ENCODE measurements at places on chromosomes 13 and 19. TPM values are rescaled to one million over a fixed set of nuclear protein-coding genes. Genes with fewer than 3 reads are reported as not detected.

NLRP9 gene
- not detected for total RNA-seq

ATP4A gene
- total RNA-seq: not detected

DNA sequence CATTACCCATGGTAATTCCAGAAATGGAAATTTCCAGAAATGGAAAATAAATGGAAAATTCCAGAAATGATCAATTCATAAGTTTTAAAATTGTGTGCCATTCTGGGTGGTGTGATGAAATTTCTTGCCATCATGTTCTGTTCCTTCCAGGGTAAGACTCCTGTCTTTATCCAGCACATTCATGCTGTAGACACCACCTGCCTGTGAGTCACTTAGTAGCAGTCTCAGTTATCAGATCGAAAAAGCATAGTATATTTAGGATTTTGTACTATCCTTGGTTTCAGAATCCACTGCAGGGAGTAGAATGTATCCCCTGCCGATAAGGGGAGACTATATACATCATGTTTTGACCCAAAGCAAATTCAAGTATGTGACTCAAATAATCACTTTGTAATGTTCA is 26.7 kb upstream of the CSNK1A1L start:
- DNase-seq: no peak

MARK4 gene
- total RNA-seq: 19.9 TPM

ZNF808 gene
- total RNA-seq: 32.4 TPM

TMEM190 gene
- not detected for total RNA-seq

DNA sequence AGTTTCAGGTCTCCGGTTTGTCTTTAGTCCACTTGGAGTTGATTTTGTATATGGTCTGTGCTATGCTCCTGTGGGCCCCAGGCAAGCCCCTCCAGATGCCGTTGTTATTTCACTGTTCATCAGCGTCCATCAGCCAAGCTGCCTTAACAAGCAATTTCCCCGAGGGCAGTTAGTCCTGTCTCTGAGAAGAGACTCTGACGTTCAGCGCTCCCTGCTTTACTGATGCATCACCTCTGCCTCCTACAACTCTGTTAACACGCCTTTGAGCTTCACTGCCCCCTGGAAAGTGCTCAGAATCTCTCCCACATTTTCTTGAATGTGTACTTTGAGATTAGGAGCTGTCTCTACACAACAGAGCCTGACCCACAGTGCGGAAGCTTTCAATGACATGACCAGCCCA is 41.8 kb upstream of the UBAC2 start:
- DNase-seq: no peak

KLK15 gene
- not detected for total RNA-seq

GRCh38 chr19:37466277-37466797 is 907 bp downstream of the ZNF569 start:
- DNase-seq: no peak

DNA sequence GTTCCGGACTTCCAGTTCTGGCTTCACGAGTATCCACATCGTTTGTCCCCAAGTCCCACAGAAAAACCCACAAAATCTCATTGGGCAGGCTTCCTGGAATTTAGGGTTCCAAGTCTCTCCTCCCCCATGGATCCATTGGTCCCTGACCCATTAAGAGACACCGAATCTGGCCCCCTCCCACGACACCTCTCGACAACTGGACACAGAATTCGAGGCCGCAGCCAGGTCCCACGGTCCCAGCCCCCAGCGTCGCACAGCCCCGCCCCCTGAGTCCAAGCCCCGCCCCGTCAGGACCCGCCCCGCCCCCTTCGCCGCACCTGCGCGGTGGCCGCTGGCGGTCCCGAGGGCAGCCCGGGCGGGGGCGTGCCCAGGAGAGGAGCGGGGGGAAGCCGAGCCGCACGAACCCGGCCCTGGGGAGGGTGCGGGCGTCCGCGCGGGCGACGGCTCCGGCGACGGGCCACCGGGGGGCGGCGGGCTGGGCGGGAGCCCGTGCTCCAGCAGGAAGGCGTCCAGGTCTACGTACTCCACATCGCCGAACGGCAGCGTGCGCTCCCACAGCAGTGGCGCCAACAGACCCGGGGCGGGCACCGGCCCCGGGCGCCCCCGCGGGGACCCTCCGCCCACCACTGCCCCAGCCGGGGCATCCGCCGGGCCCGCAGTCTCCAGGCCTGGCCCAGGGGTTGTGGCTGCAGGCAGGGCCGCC is 1.8 kb downstream of the DBP start:
- peak; percentile 74 for DNase-seq

DNA sequence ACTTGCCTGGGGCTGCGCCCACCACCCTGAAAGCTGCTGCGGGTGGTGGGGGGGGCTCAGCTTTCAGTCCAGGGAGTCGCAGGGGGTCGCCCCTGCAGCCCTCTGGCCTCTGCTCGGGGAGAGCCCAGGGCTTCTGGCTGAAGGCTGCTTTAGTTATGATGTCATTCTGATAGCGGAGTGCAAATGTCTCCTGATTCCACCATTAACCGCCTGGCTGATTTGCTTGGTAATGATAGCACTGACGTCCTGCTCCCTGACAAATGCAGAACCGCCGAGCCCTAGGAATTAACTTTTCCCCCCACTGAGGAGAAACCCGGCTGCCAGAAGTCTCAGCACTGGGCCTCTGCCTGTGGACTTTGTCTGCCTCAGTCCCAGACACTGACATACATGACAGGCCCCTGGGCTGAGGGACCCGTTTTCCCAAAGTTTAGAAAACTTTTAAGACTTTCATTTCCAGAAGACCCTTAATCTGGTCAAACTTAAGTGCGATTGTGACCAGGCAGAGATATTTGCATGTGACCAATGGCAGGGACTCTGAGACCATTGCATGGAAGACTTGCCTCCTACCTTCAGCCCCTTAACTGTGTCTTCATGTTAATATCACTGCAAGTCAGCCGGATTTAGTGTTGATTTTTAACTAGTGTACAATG is 142.5 kb upstream of the ZNF536 start:
- no peak for DNase-seq

GRCh38 chr13:30303269-30303668 is 4.1 kb downstream of the KATNAL1 start:
- DNase-seq: no peak

MYPOP gene
- total RNA-seq: 5.0 TPM

GRCh38 chr19:4206818-4207484 is 22.4 kb upstream of the EBI3 start:
- DNase-seq: no peak
